SK-N-SH (cell line): ENCODE measurements at places on chromosomes 5 and 9. TPM values are rescaled to one million over a fixed set of nuclear protein-coding genes. Genes with fewer than 3 reads are reported as not detected.

Gene IFNB1
- not detected in 2 replicates for polyA plus RNA-seq

Gene TARS1
- 58.4 and 74.1 TPM in 2 replicates for polyA plus RNA-seq

Gene SEC24A
- polyA plus RNA-seq: 7.4 and 9.9 TPM in 2 replicates

Gene FLT4
- 0.02 and 0.05 TPM in 2 replicates for polyA plus RNA-seq

Gene TYRP1
- 0.05 TPM in 1 of 2 replicates, not detected in the other for polyA plus RNA-seq

Gene SLC1A1
- polyA plus RNA-seq: 0.23 and 0.34 TPM in 2 replicates

Gene DNM1
- polyA plus RNA-seq: 31.0 and 35.7 TPM in 2 replicates

Gene SLC34A3
- polyA plus RNA-seq: 0.06 TPM in 1 of 2 replicates, not detected in the other

Gene SLC36A3
- not detected in 2 replicates for polyA plus RNA-seq

Gene PDE6A
- 0.05 and 0.06 TPM in 2 replicates for polyA plus RNA-seq

Gene IL7R
- polyA plus RNA-seq: 3.0 and 4.5 TPM in 2 replicates

Gene MARCOL
- not detected in 2 replicates for polyA plus RNA-seq

Gene TMEM232
- 0.66 and 1.2 TPM in 2 replicates for polyA plus RNA-seq

Gene MEIKIN
- polyA plus RNA-seq: not detected in 2 replicates
